Thymus (tissue), 14 donors: ENCODE measurements at places on chromosomes 16 and 17. TPM values are rescaled to one million over a fixed set of nuclear protein-coding genes. Genes with fewer than 3 reads are reported as not detected.
A peak's percentile ranks its signal among the peaks of the same experiment; 100 is the strongest.

DNA sequence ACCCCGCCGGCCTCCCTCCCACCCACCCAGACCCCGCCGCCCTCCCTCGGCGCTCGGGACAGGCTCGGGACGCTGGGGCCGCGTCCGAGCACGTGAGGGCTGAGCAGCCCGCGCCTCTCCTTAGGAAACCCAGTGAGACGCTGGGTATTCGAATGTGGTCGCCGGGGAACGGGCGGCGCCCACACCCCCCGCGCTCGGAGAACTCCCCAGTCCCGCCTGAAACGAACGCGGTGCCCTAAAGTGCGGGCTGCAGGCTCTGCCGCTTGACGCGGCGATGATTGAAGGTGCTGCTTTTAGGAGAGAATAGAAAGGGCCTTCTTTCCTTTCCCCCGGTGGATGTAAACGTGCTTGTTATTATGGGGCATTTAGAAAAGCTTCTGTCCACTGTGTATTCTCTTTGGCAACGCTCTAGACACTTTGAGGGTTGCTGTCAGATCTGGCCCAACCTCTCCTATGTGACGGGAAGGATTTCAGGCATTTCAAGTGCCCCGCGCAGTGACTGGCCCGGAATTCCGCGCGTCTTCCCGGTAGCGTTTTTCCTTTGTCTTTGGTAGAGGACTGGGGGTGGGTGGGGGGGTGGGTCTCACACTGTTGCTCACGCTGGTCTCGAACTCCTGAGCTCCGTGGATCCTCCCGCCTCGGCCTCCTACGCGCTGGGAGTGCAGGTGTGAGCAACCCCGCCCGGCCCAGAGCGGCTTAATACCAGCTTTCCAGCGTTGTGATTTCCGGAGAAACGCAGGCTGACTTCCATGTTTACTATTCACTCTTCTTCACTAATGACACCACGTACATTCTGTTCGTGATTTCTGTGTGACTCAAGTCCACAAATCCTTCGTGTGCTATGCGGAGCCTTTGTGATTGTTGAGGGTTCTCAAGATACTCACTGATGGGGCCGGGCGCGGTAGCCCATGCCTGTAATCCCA lies 21.8 kb upstream of the FOXK2 start:
- peak; percentile 32 for DNase-seq

- DNase-seq: no peak
These were observed 486.5 kb downstream of the CDH13 start for GRCh38 chr16:83113317-83113716.

- no peak for DNase-seq
These were observed 4.9 kb downstream of the POLG2 start for GRCh38 chr17:64491994-64492393.

- no peak for DNase-seq
These were observed 22.9 kb downstream of the SEC14L1 start for GRCh38 chr17:77163511-77164280.

- no peak for DNase-seq
These were observed 4.2 kb downstream of the BCL7C start for GRCh38 chr16:30889721-30890120.

- DNase-seq: no peak
These were observed 19.0 kb downstream of the MEAK7 start for GRCh38 chr16:84485255-84486010.

DNA sequence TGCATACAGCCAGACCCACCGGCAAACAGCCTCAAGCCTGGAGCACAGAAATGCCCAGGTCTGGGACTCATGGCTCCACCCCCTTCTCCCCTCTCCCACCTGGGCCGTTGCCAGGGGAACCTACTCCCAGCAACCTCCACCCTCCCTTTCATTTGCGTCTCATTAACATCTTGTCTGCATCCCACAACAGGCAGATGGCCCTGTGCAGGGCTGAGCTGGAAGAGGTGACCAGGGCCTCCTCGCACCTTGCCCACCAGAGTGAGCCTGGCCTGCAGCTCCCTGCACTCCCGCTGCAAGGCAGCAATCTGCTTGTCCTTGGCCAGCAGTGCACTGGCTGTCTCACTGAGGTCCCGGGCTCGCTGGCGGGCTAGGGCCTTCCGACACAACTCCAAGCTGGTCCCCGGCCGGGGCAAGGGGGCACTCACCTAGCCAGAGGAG lies 3.3 kb downstream of the TSPOAP1 start:
- DNase-seq: no peak

GRCh38 chr16:81458149-81458669 lies 13.6 kb downstream of the CMIP start:
- DNase-seq: no peak

DNA sequence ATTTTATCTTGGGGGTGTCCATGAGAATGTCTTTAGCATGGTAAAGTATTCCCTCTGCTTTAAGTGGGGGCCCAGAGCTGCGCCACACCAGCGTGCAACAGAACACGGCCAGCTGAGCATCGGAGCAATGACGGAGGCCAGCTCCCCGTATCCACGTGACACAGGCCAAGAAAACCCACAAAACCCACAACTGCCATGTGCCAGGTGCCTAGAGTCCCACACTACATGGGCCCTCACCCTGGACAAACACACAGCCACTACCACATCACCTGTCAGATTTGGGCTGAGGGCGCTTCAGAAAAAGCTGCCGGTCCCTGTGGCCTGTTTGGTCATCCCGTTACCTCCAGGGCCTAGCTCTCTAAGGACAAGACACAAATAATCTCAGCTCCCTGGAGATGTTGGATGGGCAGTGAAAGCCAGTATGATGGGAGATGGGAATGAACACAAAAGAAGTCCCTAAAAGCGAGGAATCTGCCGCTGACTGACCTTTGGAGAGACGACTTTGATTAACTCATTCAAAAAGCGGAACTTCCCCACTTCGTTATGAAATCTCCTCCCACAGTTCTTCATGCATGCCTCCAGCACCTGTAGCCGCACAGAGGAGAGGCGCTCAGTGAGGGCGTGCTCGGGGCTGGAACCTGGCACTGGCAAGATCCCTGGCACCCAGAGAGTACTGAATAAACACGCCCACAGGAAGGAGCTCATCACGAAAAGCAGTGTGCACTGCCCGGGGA lies 17.1 kb downstream of the GGA3 start:
- peak; percentile 70 for DNase-seq

- no peak for DNase-seq
These were observed 67.1 kb upstream of the METRNL start for GRCh38 chr17:83012200-83012785.

DNA sequence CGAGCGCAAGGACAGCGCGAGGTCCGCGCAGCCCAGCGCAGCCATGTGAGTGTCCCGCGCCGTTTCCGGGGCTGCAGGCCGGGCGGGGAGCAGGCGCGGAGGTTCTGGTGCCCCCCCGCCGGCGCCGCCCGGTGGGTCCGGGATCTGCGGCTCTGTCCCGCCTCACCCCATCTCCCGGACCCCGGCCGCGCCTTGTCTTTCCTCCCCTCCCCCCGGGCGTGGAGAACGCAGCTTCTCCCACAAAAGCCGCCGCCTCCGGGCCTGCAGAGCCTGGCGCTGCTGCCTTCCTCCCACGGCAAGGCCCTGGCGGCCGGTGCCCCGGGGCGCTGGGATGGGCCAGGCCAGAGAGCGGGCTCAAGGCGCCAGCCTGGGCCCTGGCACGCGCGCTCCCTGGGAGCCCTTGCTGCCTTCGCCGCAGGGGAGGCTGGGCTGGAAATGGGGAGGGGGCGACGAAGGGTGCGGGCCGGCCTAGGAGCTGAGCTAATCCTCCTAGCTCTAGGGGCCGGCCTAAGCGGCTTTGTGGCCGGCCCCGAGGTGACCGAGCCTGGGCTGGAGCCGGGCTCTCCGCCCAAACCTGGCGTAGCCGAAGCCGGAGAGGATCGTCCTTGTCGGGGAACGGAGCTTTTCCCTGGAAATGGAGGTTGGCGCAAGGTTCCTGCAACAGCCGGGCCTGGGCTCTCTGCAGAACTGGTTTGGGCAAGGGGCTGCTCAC lies 397 bp downstream of the RIPOR1 start:
- no peak for DNase-seq

DNA sequence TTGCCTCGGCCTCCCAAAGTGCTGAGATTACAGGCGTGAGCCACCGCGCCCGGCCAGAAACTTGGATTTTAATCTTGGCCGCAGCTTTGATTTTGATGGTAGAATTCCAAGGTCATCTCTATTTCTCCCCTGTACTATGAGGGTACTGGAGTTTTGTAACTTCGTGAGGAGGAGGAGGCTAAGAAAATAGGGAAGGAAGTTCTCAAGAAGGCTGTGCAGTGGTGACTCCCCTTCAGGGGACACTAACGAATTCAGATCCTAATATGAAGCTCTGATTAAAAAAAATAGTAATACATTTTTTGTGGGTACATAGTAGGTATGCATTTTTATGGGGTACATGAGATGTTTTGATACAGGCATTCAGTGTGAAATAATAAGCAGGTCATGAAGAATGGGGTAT lies 55.9 kb downstream of the LDHD start:
- no peak for DNase-seq

DNA sequence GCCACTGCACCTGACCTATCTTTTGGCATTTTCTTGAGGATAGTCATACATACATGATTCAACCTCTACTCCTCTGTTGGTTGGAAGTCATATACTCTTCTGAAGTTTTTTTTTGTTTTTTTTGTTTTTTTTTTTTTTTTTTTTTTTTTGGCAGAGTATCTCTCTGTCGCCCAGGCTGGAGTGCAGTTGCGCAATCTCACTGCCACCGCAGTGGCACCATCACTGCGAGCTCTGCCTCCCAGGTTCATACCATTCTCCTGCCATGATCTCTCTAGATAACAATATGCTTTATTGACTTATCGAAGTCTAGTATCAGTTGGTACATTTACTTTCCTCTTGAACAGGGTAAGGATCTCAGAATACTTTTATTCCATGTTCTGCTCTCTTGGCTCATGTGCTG lies 224.2 kb upstream of the WSCD1 start:
- no peak for DNase-seq

GRCh38 chr16:30758988-30759491 lies 2.8 kb downstream of the CFAP119 start:
- DNase-seq: no peak

- DNase-seq: no peak
These were observed at the start of gene GJC1 for GRCh38 chr17:44829523-44830358. TSS of gene GJC1 (minus strand) at chr17:44830287. CDS start at chr17:44805817, 24,470 bp downstream.

The HSPB9 gene
- total RNA-seq: 0.05 TPM

The NDRG4 gene
- 3.0 TPM for total RNA-seq

The KIF18B gene
- 3.5 TPM for total RNA-seq

The KRTAP1-5 gene
- not detected for total RNA-seq

The CD300LB gene
- total RNA-seq: 0.38 TPM

The MILR1 gene
- 8.8 TPM for total RNA-seq

The TEKT3 gene
- 0.38 TPM for total RNA-seq
